ENCODE measurements at places on chromosomes 1 and 21.

GRCh38 chr1:90154711-90155110, 159.8 kb downstream of the ZNF326 start:
- no peak for DNase-seq

- no peak for DNase-seq
These were observed 6.2 kb upstream of the PRDM16 start for GRCh38 chr1:3062616-3063378.

DNA sequence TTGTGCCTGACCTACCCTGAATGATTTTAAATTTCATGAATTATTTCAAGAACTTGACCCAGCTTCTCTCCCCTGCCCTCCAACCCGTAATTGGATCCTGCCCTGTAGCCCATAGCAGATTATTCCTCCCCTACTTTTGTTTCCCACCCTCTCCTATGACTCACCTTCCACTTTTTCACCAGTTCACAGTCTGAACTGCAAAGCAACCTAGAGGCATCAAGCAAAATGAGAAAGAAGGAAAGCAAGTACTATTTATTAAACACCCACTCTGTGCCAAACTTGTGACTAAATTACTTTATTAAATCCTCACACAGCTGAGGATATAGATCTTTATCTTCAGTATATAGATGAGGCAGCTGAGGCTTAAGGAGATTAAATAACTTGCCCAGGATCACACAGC, 20.7 kb upstream of the IKBKE start:
- DNase-seq: no peak

GRCh38 chr1:200128081-200128480, 100.6 kb downstream of the NR5A2 start:
- no peak for DNase-seq

DNA sequence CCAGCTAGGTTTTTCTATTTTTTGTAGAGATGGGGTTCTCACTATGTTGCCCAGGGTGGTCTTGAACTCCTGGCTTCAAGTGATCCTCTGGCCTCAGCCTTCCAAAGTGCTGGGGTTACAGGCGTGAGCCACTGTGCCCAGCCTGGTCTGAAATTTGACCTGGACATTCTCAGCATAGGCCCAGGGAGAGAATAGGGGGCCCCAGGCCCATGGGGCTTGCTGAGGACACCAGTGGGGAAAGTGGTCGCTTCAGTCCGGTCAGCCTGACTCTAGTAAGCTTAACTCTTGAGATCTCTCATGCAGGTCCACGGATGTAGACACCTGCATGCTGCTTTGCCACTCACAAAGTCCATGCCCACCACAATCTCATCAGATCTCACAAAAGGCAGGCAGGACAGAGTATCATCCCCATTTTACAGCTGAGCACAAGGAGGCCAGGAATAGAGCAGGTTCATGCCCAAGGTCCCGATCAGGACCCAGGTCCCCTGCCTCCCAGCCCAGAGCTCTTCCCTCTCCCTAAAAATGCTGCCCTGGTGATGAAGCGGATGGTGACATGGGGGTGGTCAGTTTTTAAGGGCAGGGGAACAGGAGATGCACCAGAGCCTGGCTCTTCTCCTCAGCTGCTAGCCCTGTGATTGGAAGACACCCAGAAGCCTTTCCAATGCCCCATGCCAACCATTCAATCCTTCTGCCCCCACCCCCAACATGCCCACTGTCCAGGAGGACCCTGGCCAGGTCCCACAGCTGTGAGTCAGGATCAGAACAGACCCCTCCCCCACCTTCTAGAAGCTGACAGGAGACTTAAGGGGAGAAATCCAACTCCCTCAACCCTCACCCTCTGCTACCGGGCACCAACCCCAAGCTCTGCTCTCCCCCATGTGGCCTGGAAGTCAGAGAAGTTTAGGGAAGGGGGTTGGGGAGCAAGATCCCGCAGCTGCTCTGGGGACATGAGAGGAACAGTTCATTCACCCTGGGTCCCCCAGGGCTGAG, 1.8 kb downstream of the FHL3 start:
- no peak for DNase-seq

GRCh38 chr1:33130297-33130696, 49.3 kb downstream of the AZIN2 start:
- DNase-seq: no peak

DNA sequence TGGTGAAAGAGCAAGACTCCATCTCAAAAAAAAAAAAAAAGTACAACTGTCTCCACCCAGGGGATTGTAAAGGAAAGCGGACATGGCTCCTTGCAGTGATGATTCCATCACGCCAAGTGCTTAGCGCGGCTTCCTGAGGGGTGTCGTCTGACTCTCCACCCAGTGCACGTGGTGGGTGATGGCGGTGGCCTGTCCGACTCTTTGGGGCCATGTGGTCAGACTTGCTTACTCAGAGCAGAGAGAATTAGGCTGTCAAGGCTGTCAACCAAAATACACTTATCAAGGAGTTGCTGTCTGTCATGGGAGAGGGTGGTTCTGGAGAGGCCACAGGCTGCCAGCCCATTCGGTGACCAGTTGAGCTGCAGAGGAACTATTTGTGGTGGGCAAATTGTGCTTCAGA, 49.4 kb downstream of the PTPRF start:
- no peak for DNase-seq

- no peak for DNase-seq
These were observed 79.0 kb downstream of the EIF4G3 start for GRCh38 chr1:21097729-21098128.

- no peak for DNase-seq
These were observed 10.6 kb downstream of the NASP start for GRCh38 chr1:45594412-45594811.

DNA sequence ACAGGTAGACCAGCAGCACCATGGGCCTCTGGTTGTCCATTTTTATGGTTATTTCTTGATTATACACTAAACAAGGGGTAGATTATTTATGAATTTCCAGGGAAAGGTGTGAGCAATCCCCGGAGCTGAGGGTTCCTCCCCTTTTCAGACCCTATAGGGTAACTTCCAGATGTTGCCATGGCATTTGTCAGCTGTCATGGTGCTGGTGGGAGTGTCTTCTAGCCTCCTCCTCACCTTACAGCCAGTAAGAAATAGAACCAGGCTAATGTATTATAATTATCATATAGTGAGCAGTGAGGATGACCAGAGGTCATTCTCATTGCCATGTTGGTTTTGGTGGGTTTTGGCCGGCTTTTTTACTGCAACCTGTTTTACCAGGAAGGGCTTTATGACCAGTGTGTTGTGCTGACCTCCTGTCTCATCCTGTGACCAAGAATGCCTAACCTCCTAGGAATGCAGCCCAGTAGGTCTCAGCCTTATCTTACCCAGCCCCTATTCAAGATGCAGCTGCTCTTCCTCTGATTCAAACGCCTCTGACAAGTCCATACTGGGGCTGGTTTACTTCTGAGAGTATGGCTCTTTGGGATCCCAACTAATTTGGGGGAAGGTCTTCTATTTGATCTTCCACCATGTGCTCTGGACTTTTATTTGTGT, 13.5 kb upstream of the TINAGL1 start:
- no peak for DNase-seq

- DNase-seq: no peak
These were observed 681.4 kb upstream of the ADGRL2 start for GRCh38 chr1:81119319-81119718.

GRCh38 chr1:56484695-56485094, 94.7 kb downstream of the PLPP3 start:
- DNase-seq: no peak

DNA sequence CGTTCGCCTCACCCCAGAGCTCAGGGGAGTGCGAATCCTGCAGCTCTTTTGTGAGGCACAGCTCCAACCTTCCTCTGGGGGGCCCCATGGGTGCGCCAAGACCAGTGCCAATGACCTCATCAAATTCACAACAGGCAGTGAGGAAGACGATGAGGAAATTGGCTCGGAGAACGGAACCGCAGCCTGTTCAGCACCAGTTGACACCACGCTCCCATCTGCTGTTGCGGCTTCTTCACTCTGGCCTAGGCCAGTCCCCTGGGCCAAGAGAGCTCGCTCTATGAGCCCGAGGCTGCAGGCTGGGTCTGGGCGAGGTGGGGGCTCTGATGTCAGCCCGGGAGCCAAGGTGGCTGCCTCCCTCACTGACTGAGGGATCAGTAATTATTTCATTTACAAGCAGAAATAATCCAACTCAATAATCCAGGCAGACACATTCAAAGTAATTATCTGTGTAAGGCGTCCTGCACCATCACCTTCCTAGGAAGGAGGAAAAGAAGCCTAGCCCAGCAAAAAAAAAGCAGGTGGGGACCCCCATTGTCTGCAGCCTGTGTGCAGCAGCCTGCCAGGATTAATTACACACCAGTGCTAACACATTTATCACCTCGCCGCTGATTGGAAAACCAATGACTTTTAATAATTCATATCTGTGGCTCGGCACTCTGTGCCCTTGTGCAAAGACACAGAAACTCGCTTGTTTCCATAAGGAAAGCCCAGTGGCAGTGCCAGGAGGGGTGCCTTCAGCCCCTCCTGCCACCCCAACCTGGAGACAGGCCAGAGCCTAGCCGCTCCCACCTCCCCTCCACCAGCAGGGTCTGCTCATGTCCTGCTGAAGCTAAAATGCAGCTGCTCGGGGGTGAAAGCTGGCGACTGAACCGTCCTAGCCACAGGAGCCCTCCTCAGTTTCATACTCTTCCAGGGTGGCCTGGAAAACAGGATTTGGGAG, 1.9 kb downstream of the PLEKHA6 start:
- DNase-seq: no peak

GRCh38 chr21:16837721-16838120, 675.1 kb upstream of the CXADR start:
- DNase-seq: no peak

DNA sequence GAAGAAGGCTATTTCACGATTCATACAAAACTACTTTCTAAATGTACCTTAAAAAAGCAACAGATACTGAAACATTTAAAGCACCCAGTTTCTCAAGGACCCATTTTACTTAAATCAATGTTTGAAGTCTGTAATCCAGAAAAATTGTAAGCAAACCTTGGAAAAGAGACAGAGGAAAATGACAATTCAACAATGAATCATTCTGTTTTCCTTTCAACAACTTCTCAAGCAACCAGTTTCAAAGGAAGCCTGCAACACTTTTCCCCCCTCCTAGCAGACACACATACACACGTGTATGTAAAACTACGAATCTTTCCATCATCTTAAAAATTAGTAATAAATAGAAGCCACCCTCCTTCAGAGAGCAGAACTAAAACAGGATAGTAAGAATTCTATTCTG, 1.2 kb downstream of the RERE start:
- no peak for DNase-seq

- no peak for DNase-seq
These were observed 33.3 kb downstream of the ZP4 start for GRCh38 chr1:237857455-237857854.

- no peak for DNase-seq
These were observed 16.8 kb upstream of the STMN1 start for GRCh38 chr1:25922971-25923552.

DNA sequence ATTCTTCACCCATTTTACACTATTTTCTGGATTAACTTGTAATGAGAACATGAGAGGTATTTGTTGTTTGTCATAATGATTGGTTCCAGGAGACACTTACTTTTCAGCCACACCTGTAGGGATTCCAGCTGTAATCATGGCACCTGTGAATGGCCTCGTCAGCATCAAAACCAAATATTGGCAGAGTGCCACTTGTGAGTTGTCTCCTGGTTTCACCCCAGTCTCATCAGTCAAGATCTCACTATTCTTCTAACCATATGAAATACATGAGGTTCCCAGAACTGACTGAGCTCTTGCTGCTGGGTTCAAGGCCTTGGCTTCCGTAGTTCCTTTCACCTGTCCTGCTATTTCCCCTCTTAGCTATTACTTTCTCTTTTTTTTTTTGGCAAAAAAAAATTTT, 246.6 kb upstream of the ADGRL2 start:
- DNase-seq: no peak

- DNase-seq: no peak
These were observed 32.8 kb downstream of the PRRX1 start for GRCh38 chr1:170696591-170697290.

- no peak for DNase-seq
These were observed 68.4 kb downstream of the ATP6V1G3 start for GRCh38 chr1:198472119-198472518.

GRCh38 chr1:96075704-96076455, 645.7 kb upstream of the PTBP2 start:
- no peak for DNase-seq
